ENCODE measurements at places on chromosomes 6 and 20.

- DNase-seq, result no peak
Observed at GRCh38 chr6:14875481-14876063, 370.3 kb upstream of the JARID2 start.

DNA sequence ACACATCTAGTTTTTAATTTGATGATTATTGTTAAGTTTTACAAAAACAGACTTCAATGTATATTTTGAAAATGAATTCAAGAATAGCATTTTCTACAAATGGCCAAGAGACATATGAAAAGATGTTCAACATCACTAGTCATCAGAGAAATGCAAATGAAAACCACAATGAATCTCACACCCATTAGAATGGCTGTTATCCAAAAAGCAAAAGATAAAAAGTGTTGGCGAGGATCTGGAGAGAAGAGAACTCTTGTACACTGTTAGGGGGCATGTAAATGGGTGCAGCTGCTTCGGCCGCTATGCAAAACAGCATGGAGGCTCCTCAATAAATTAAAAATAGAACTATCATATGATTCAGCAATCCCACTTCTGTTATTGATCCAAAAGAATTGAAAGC, 185.8 kb upstream of the CCN2 start:
- no peak for DNase-seq

GRCh38 chr6:30042476-30042875, 18.6 kb upstream of the POLR1H start:
- no peak for DNase-seq

DNA sequence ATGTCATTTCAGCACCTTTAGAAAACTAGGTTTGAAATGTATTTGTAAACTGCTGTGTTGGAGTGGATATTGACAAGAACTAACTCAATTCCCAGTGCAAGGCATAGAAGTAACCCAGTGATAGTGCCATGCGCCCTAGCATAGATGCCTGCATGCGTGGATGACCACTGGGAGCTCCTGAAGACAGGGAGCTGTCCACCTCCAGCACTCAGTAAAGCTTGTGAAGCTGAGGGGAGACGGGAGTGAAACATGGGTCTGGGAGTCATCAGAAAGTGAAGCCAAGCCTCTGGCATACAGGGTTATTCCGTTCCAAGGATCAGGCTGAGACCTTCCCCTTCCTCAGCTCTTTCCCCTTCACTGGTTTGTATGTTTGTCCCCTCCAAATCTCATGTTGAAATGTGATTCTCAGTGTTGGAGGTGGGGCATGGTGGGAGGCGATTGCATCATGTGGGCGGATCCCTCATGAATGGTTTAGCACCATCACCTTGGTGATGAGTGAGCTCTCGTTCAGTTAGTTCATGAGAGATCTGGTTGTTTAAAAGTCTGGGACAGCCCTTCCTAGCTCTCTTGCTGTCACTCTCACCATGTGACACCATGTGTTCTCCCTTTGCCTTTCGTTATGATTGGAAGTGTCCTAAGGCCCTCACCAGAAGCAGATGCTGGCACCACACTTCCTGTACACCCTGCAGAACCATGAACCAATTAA, 146.5 kb upstream of the FERMT1 start:
- DNase-seq, result no peak

DNA sequence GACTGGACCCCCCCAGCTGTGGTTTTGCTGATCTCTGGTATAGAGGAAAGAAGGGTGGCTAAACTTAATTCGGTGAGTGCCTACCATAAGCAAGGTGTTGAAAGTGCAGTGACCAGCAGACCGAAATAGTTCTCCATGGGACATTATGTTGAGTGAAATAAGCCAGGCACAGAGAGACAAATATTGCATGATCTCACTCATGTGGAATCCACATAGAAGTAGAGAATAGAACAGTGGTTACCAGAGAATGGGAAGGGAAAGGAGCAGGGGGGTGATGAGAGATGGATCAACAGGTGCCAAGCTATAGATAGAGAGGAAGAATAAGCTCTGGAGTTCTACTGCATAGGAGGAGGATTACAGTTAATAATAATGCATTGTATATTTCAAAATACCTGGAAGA, 9.7 kb upstream of the GCNT2 start:
- DNase-seq, result no peak

DNA sequence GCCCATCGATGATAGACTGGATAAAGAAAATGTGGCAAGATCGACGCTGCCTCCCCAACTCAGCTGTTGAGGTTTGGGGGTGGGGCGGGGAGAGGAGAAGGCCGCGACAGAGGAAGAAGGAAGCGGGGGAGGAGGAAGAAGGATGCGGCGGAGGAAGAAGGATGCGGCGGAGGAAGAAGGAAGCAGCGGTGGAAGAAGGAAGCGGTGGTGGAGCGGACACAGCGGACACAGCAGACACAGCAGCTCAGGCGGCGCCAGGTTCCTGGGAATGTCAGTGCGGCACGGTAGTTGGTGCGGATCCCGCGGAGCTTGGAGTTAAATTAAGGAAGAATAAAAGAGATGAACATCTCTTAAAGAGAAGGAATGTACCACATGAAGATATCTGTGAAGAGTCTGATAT, 163.9 kb upstream of the NT5E start:
- no peak for DNase-seq

GRCh38 chr6:31614075-31614619, 887 bp upstream of the AIF1 start:
- DNase-seq, result no peak

DNA sequence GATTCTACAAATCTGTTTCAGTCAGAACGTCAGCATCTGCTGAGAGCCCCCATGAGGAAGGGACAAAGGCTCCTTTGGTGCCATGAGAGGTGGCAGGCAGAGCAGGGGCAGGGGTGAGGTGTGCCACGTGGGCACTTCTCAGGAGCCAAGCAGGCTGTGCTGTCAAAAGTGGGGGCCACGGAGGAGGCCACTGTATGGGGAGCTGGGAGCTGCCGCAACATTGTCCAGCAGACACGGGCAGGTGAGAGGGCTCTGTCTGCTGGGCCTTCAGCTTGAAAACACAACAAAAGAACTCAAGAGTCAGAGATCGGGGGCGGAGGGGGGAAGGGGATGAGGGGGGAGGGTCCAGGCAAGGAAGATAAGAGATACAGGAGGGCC, 21.6 kb upstream of the FOXP4 start:
- DNase-seq, result no peak

GRCh38 chr6:37637562-37638413, 59.9 kb downstream of the MDGA1 start:
- no peak for DNase-seq

DNA sequence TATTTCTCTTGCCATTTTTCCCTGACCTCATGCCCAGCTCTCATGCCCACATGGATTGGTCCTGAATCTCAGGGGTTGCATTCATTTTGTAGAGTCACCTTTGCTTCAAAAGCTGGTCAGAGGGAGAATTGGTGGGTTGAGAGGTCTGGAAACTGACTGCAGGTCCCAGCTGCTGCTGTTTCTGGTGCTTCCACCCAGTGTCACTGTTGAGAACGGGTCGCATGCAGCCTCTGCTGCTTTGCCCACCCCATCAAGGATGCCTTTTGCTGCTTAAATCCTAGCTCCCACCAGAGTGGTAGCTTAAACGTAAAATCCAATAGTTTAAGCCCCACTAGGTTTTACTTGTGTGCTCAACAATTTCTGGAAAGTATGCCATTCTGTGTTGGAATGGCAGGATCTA, 211.4 kb upstream of the TSHZ2 start:
- DNase-seq, result no peak

- peak; percentile 60 for DNase-seq
Observed at GRCh38 chr6:99613409-99613704, 6.7 kb downstream of the PRDM13 start.

DNA sequence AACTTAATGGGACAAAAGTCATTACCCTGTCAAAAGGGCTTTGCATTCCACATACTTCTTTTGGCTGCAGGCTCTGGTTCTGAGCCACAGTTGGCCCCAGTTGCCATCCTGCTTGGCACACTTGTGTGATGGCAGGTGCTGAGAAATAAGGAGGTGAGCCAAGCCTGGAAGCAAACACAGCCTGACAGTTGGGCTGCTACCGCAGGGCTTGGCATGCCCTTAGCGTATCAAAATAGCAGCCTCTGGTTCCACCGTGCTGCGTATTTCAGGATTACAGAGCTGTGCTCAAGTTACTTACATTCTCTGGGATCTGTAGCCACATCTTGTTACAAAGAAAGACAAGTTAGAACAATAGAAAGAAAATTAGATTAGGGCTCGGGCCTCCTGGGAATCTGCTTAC, 11.1 kb downstream of the MTHFD1L start:
- DNase-seq, result no peak

DNA sequence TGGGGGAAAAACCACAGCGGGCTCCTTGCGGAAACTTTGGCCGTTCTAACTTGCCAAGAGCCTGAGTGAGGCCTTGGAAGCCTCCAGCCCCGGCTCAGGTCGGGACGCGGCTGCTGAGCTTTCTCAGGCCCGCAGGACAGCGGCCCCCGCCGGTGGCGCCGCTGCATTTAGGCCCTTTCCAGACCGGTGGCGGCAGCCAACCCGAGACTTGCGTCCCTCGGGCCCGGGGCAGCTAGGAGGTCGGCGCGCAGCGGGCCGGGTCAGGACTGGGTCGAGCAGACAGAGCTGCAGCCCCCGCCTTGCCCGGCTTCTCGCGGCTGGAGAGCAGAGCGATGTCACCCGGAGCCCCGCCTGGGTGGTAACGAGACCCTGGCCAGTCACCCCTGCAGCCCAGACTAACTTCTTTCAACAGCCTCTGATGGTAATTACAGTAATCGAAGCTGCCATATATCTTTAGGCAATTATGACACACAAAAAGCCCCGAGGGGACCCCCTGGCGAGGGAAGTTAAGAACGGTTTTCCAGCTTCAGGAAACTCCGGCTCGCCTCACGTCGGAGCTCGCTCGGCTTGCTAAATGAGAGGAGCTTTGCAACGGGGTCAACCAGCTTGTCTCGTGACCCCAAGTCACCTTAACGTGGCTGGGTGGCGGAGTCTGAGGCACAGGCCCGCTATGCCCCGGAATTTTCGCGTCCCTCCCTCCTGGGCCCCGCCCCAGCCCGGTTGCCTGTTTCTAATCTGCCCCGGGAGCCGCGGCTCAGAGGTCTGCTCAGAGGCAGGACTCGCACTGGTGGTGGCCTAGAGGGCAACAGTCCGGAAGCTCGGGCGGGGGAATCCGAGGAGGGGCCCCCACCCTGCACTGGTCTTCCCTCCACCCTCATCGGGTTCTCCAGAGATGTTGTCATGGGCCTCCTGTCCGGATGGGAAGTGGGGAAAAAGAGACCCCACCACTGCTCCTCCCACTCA, 3.0 kb downstream of the NR2E1 start:
- DNase-seq, result no peak

- no peak for DNase-seq
Observed at GRCh38 chr6:134035823-134036296, 16.6 kb downstream of the SLC2A12 start.

- DNase-seq, result no peak
Observed at GRCh38 chr20:64092258-64093012, 8.2 kb upstream of the LKAAEAR1 start.

- DNase-seq, result no peak
Observed at GRCh38 chr6:31597006-31597405, 4.2 kb upstream of the NCR3 start.

GRCh38 chr6:27834879-27835549, 77.2 kb downstream of the OR2B2 start:
- no peak for DNase-seq

DNA sequence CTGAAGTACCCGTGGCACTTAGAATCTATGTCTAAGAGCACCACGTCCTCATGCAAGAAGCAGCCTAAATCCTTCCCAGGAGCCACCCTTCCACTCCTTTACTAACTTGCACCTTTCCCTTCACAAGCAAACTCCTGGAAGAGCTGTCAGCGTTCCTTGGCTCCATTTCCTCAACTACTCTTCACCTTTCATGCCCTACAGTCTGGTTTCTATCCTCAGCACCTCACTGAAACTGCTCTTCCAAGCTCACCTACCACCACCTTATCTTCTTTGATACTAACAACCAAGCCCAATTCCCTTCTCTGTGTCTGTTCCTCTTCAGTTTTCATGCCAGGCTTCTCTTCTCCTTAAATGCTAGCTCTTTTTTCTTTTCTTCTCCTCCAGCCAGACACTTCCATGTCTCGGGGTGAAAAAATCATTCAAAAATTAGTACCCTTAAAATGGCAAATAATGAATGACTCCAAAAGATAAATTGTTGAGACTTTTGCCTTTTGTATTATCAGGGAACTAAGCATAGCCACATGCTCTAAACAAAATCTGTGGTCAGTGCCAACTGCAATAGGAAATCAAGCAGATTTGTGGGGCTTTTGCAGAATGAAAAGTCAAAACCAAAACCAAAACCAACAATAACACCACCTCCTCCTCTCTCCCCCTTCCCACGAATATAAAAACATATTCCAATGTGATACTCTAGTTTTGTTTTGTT, 149.6 kb upstream of the KCNK16 start:
- DNase-seq, result no peak

GRCh38 chr20:21388566-21388965, 8.8 kb downstream of the NKX2-4 start:
- no peak for DNase-seq

DNA sequence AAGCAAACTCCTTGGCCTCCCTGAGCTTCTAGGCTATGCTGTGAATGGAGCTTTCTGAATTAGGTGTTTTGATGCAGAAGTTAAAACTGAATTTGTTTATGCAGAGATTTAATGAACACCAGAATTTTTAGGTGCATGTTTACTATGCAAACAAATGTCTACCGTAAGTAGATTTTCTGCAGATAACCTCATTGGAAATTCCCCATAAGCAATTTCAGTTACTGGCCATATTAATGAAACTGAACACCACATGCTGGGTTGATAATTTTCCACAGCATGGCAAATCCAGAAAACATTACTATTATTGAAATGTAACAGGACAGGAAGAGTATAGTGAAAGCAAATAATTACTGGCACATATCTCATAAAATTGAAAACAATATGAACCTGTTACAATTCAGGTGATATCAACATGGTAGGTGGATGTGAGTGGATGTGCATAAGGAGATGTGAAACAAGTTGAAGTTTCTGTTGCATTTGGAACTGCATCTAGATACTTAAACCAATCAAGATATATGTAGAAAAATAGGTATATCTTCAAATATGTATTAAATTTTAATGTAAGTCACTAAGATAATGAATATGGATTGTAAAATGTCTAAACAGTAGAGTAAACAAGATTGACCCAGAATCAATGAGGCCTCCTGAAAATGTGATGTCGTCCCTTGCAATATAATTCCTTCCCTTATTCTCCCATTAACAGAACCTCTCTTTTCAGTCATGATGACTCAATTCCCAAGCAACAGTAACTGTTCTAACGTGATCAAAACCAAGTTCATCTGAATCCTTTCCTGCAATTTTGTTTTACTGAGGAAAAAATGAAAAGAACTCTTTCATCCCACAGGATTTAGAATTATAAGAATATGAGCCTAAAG, 11.0 kb downstream of the PTCHD4 start:
- DNase-seq, result no peak

GRCh38 chr6:37551002-37551401, 51.3 kb upstream of the CCDC167 start:
- no peak for DNase-seq

GRCh38 chr20:1901704-1902103, 6.5 kb downstream of the SIRPA start:
- no peak for DNase-seq

DNA sequence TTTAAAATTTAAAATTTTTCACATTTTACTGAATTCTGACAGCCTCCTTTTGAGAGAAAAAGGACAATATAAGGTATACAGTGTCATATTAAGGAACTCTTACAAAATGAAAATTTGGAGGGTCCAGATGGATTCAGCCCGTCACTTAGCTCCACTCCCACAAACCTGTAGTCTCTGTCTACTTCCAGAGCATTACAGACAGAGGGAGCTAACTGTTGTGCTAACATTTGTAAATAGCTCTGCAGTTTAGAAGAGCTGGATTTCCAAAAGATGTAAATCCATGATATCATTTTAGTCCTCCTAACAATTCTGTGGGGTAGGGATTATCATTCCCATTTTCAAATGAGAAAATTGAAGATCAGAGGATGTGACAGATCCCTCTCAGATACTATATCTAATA, 16.1 kb upstream of the SERINC3 start:
- DNase-seq, result no peak
